ENCODE measurements at places on chromosomes 6 and 20. TPM values are rescaled to one million over a fixed set of nuclear protein-coding genes. Genes with fewer than 3 reads are reported as not detected.

BMP6 gene
- total RNA-seq: not detected

JAG1 gene
- 0.47 TPM for total RNA-seq

CYP39A1 gene
- total RNA-seq: not detected

TREML1 gene
- not detected for total RNA-seq

ID1 gene
- total RNA-seq: 1.6 TPM

SLC16A10 gene
- total RNA-seq: 4.1 TPM

FHL5 gene
- not detected for total RNA-seq

FAM8A1 gene
- total RNA-seq: 2.4 TPM

DACT2 gene
- total RNA-seq: not detected
